Stimulated activated CD8-positive, alpha-beta memory T cell treated with anti-CD3 and anti-CD28 coated beads, Interleukin-4, amount 100 ng/mL, for 1 hour (primary cell): ENCODE measurements at places on chromosomes 3 and 15.

GRCh38 chr3:117519776-117520175 is 810.2 kb downstream of the TUSC7 start:
- no peak for DNase-seq

GRCh38 chr3:127458696-127459604 is 131.6 kb downstream of the TPRA1 start:
- DNase-seq, result no peak

- DNase-seq, result no peak
Observed at GRCh38 chr3:142724682-142725356, 985 bp downstream of the TRPC1 start.

DNA sequence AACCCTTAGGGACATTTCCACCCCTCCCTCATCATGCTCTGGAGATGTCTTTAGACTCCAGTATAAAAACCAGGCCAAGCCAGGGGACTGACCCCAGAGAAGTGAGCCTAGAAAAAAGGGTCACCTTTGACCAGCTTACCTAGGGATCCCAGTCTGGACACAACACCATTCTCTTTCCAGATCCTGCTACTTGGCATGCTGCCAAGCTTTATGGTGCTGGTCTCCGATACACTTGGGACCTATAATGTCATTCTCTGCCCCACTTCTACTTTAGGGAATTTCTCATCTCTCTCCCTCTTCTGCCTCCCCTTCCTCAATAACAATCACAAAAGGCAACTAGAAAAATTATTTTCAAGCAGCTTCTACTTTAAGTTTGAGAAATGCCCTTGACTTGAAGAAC is 124.4 kb downstream of the LRRN1 start:
- DNase-seq, result no peak

GRCh38 chr3:39133093-39133490 is 20.3 kb downstream of the CSRNP1 start:
- DNase-seq, result no peak

- DNase-seq, result no peak
Observed at GRCh38 chr15:63256433-63257274, 20.8 kb upstream of the APH1B start.

- DNase-seq, result no peak
Observed at GRCh38 chr3:179715582-179715981, 62.7 kb downstream of the USP13 start.

DNA sequence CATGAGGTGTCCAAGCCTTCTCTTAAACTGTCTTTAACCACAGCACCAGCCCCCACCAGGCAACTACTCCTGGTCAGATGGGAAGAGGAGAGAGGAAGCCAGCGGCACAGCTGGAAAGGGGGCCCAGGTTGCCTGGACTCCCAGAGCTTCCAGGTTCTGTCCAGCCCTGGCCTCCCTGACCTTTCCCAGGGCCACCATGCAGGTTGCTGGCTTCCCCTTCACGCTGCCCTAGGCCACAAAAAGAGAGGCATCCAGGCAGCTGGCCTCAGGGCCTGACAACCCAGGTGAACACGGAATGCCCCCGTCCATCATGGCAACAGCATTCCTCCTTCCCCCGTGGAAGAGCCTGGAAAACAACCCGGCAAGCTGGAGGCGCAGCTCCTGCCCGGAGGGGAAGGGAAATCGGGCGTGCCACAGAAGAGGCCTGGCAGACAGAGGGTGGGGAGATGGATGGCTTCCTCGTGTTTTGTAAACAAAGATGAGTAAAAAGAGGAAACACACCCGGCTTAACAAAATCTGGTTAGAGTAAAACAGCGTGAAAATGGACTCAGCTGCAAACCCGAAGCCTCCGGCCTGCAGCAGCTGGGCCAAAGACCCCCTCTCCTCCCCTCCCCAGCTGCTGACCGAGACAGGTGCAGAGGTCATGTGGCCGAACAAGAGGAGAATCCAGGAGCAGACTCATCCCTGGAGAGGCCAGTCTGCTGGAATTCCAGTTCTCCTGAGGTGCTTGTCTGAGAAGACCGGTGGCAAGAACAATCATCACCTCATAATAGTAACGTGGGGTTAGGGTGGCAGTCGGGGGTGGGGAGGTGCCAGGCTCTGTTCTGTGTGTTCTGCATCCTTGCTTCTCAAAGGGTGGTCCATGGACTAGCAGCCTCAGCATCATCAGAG is 15.5 kb downstream of the BMF start:
- DNase-seq, result no peak

DNA sequence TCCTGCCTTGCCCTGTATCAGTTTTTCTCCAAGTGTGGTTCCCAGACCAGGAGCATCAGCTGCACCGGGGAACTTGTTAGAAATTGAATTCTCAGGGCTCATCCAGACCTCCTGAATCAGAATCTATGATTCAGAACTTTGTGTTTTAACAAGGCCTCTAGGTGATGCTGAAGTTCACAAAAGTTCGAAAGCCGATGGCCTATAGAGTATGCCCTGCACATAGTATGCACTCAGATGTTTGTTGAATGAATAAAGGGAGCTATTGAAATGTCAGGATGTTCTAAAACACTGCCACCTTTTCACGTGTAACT is 664 bp upstream of the LARP6 start:
- DNase-seq, result no peak
